ENCODE measurements at places on chromosomes 7 and 10.

GRCh38 chr10:1673568-1674345 is 63.6 kb downstream of the ADARB2 start:
- DNase-seq = no peak

DNA sequence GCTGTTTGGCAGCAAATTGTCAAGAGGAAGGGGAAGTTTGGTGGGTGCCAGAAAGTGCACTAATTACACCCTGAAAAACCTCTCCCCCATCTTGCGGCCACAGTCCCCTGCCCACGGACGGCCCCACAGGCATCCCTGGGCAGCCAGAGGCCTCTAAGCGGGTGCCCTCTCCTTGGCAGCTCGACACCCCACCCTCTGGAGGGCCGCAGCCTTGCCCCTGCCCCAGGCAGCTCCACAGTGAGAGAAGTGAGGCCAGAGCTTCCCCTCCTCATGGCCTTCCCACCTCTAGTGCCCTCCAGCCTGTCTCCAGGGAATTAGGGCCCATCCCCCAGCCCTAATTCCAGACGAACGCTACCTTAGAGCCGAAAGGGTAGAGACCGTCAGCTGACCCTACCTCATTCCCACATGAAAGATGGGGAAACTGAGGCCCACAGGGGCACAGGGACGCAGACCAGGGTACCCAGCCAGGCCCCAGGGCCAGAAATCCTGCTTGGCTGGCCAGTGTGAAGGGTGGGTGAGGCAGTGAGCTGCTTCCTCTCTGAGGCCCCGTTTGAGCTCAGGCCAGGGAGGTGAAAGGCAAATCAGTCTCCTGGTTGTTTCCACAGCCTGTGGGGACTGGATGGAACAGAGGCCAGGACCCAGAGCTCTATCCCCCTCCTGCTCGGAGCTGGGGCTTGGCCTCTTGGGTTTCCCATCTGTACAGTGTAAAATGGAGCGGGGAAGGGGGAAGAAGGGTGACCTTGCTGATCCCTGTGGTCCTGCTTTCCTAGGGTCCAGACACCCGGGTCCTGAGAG is 10.0 kb downstream of the ZCCHC24 start:
- no peak for DNase-seq

- no peak for DNase-seq
Observed at GRCh38 chr7:129610709-129611245, 743 bp upstream of the NRF1 start.

GRCh38 chr10:3787016-3787400 is 2.0 kb upstream of the KLF6 start:
- DNase-seq = no peak

DNA sequence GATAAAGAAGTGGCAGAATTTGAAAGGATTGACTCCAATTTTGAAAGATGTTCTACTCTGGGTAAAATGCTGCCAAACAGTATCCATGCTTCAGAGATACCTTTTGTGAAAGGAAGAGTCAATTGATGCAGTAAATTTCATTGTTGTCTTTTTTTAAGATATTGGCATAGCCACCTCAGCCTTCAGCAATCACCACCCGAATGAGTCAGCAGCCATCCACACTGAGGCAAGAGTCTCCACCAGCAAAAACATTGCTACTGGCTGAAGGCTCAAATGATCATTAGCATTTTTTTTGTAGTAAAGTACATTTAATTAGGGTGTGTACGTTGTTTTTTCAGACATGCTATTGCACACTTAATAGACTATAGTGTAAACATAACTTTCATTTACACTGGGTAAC is 31.7 kb upstream of the CYP26C1 start:
- DNase-seq = no peak

DNA sequence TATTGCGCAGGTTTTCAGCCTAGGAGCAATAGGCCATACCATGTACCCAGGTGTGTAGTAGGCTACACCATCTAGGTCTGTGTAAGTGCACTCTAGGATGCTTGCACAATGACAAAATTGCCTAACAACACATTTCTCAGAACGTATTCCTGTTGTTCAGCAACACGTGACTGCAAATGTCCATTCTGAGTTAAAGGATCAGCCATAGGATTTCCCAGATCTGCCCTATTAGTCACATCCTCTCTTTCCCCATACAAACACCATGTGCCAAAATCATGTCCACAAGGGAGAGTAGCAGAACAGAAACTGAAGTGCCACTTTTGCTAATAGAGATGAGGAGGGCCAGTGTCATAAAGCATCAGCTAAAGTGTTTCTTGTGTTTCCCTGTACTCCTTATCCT is 42.6 kb upstream of the AMPH start:
- DNase-seq = no peak

DNA sequence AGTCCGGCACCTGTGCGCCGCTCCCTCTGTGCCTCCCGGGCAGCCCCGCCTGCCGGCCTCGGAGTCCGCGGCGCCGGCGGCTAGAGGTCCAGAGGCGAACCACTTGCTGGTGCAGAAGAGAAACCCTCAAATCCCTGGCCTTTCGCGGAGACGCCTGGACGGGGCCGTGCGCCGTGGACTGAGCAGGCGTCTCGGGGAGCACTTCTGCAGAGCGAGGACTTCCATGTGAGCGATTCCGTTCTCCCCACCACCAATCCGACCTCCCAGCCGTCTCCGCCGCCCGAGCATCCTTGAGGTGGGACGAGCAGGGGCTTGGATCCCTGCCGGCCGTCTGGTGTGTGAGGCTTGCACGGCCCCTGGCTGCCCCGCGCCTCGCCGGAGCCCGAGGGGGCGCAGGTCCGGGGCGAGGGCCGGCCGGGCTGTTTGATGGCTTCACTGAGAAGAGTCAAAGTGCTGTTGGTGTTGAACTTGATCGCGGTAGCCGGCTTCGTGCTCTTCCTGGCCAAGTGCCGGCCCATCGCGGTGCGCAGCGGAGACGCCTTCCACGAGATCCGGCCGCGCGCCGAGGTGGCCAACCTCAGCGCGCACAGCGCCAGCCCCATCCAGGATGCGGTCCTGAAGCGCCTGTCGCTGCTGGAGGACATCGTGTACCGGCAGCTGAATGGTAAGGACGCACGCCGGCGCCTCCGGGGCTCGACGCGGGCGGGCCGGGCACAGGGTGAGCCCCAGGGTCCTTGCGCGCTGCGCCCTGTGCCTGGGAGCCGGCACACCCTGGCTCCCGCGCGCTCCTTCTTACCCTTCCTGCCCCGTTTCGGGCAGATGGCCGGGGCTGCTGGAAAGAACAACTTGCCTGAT is 660 bp downstream of the GALNT17 start:
- DNase-seq = no peak
